ENCODE measurements at places on chromosomes 4 and X.

- no peak for DNase-seq
Observed at GRCh38 chr4:171812333-171812664, 905 bp upstream of the GALNTL6 start.

DNA sequence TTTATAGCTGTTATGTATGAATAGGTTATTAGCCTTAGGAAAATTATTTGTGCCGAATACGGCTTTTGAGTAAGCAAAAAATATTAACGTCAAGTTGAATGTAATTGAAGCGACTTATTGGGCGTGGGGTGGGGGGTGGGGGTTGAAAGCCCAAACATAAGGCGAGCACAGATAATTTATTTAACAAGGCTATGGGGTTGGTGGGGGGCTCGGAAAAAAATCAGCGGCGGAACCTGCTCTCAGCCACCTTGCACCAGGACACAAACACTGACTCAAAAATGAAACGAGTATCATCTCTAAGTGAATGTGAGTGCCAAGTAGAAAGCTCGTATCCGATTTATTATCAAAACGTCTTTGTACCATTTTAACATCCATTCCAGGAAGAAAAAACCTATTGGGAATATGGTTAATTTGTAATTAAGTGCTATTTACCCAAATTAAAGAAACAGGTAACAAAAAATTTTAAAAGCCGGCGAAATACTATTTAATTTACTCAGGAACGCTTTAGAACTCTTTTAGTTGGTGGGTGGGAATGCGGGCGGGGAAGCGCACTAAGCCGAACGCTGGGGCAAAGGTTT lies 902 bp upstream of the LARP1B start:
- no peak for DNase-seq

DNA sequence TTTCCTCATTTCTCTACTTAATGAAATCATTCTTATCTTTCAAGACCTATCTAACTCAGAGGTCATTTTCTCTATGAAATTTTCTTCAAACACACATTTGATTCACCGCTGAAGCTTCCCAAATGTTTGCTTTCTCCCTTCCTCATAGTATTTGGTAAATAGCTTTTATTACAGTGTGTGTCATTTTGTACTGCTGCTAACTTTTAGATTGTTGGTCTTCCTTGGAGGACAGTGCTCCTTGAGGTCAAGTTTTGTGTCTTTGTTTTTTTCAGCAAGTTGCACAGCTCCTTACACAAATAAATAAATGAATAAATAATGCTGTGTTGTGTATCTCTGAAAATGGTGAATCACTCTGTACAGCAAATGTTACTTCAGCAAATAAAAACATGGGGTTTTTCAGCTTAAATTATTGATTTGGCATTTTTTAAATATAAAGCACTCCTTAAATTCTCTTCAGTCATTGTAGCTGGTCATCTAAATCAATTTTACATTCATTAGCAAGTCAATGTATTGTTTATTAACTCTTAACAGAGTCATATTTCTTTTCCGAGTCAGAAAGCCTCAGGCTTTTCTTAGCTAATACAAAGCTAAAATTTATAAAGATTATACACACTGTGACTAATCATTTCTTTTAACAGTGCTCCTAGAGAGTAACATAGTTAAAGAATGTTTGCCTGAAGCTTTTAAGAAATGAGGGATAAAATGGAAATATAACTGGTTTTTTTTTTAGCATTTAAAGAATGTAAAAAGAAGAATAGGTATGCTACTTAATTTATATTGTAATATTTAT lies 30.1 kb upstream of the MAD2L1 start:
- no peak for DNase-seq

DNA sequence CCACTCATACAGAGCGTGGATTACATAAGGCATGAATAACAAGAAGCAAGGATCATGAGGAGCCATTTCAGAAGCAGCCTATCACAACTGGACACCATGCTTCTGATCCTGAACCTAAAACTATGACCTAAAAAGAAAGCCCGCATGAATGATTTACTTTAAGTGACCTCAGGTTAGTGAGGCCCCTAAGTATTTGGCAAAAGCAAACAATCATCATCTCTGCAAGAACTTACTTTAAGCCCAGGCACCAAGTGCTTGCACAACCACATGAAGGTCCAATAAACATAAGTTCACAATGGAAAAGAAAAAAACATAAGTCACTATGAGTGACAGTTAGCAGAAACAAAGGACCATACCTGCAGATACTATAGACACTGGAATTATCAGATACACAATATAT lies 7.9 kb upstream of the MBTPS2 start:
- no peak for DNase-seq

DNA sequence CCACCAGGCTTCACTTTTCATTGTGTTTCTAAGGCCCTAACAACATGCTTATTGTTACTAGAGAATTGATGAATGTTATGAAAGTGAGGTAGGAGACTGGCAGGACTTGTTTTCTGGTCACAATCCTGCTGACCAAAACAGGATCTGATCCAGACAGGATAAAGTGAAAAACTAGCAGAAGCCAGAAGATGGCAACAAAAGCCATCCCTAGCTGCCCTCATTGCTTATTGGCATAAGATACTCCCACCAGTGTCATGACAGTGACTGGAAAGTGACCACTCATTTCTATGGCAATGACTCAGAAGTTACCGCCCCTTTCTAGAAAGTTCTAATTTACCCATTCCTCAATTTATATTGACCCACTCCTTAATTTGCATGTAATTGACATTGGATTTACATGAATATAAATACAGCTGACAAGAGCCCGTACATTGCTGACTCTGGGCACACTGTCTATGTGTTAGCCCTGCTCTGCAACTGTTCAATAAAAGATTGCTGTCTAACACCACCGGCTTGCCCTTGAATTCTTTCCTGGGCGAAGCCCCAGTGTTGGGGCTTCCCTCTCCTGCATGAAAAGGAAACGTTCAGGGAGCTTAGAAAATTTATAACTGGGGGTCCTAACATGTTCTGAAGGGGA lies 30.0 kb upstream of the FGG start:
- no peak for DNase-seq

DNA sequence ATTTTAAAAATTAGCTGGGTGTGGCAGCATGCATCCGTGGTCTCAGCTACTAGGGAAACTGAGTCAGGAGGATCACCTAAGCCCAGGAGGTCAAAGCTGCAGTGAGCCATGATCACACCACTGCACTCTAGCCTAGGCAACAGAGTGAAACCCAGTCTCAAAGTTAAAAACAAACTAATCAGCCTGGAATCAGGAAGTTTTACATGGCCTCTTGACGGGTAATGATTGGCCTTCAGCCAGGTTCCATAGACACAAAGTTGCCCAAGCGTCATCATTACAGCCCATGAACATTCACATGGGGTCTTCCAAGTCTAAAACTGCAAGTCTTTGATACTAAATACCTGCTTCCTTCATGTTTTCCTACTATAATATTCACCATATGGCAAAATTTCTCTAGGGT lies 10.0 kb upstream of the RGN start:
- DNase-seq: no peak

- no peak for DNase-seq
Observed at GRCh38 chr4:99507762-99508161, 3.1 kb upstream of the C4orf17 start.

DNA sequence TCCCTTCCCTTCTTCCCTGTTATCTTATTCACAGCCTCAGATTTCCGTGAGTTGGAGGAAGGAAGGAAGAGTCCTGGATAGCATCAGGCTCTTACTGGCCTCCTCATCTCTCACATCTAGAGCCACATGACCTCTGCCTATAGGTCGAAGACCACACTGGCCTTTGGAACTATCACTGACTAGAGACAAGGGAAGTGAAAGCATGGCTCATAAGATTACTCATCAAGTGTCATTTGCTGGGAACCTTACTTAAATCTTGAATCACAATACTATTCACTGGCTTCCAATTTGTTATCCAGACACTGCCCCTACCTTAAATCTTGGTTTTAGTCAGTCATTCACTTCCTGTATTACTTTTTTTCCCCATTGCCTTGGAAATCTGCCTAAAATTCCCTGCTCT lies 61.6 kb upstream of the MTMR8 start:
- DNase-seq: no peak

GRCh38 chr4:136909626-136910025 lies 622.7 kb downstream of the PCDH18 start:
- DNase-seq: no peak

DNA sequence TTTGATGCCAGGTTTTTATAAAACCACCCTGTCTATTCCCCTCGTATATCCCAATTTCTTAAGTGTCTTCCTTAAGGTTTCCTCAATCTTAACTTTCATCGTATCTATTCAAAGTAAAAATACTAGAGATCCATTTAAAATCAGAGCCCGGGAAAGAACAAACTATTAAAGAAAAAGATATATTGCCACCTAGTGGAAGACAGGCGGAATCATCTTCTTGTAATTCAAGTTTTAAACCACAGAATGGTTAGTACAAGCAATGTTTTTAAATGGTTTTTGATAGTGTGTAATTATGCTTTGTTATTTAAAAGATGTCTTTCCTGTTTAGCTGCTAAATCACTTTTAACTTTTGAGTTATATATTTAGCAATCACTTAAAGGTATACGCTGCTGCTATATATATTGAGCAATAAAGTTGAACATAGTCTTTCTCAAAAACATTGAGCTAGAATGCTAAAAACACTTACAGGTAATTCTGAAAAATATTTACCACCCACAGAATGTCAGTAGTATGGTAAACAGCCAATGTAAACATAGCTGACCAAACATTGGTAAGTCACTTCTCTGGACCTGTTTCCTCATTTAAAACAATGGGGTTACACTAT lies 18.2 kb downstream of the PRDM8 start:
- DNase-seq: no peak

GRCh38 chr4:118076958-118077766 lies 42.9 kb downstream of the NDST3 start:
- DNase-seq: no peak

- DNase-seq: no peak
Observed at GRCh38 chr4:159077702-159078495, 25.0 kb upstream of the RAPGEF2 start.

- DNase-seq: peak; percentile 4
Observed at GRCh38 chrX:108439426-108439942, at the start of gene COL4A5. TSS of gene COL4A5 (plus strand) at chrX:108439838. CDS start at chrX:108440126, 288 bp downstream.

DNA sequence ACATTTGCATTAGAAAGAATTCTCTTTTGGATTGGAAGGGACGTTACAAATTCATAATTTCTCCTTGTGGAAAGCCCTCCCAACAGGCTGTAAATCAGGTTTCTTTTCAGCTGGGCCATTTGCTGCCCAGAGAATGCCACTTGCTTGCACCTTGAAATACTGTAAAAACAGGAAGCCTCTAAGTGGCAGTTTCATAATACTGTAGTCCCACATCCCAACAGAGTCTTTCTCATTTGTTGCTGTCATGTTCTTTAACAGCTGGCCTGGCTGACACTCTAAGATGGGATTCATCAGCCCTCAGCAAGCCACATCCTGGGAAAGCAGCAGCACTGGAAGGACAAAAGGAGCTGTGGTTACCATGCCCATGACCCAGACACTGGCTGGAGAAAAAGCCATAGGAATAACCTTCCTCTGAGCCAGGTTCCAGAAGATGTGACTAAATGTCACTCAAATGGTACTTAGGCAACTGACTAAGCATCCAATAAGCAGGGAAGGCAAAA lies 221.9 kb upstream of the MBNL3 start:
- no peak for DNase-seq
